ENCODE measurements at places on chromosomes 6 and 20.

- no peak for DNase-seq
Measured at GRCh38 chr20:2217857-2218539, 77.8 kb upstream of the TGM3 start.

- no peak for DNase-seq
Measured at GRCh38 chr6:137261761-137262160, 42.6 kb upstream of the IFNGR1 start.

- no peak for DNase-seq
Measured at GRCh38 chr20:9591080-9591479, 76.7 kb downstream of the LAMP5 start.

DNA sequence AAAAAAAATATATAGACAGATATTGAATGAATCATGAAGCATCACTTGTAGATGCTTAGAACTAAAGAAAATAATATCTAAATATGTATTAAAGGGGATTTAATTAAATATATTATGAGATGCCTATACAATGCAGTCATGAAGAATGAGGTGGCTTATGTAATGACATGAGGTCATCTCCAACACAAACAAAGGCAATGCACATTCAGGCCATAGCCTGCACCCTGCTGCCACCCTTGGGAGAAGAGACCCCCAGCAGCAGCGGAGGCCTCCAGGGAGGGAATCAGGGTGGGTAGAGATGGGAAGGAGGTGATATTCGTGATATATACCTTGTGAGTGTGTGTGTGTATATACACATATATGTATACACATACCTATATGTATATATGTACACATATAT lies 26.4 kb upstream of the SSTR4 start:
- no peak for DNase-seq

DNA sequence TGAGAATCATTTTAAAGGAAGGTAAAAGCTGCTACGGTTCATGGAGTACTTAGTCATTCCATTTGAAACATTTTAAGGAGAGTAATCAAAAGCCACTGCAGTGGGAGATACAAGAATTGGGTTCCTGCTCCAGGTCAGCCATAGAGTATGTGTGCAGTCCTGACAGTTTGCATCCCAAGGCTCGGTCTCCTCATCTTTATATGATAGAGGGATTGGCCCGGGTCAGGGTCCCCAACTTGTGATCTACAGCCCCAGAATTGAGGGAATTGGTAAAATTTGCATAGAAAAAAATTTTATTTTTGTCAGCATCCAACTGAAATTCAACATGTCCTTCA lies 147.4 kb upstream of the PRND start:
- no peak for DNase-seq

DNA sequence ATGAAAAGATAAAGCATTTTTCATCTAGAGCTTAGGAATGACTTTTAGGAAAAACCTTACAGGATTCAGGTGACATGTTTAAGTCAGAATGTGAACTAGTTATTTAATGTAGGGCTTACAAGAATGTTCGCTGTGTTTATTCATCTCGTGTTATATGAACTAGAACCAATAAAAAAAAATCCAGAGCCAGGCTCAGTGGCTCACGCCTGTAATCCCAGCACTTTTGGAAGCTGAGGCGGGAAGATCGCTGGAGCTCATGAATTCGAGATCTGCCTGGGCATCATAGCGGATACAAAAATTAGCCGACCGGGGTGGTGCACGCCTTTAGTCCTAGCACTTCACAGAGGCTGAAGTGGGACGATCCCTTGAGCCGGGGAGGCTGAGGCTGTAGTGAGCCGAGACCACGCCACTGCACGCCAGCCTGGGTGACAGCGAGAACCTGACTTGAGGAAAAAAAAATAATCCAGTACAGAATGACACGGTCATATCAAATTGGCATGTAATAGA lies 46.3 kb downstream of the OR2B2 start:
- DNase-seq: no peak

GRCh38 chr20:62425281-62426058 lies 1.9 kb downstream of the RBBP8NL start:
- DNase-seq: no peak

DNA sequence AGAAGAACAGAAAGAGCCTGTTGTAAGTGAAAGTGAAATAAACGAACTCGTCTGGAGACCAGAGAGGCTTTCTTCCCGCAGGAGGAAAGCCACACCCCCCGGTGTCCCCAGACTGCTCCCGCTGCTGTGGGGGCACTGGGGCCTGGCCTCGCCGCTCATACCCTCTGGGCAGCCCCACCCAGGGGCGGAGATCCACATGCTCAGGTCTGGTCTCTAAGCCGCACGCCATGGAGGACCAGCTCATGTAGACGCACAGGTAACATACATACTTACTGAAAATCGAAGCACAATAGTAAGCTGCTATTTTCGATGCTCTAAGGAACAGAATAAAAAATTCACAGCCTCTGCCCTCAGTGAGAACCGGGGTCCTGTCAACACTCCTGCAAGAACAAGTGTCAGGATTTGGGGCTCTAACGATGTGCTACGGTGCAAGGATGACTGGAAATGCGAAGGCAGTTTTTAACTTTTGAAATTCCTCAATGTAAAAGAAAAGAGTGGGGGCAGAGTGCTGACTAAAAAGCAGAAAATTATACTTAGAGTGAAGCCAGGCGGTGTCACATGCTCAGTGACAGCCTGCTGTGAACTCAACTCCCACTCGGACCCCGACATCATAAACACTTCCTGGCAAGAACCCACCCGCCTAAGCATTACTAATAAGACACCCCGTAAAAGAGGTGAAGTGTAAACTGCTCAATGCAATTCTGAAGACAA lies 110.5 kb downstream of the IRF4 start:
- no peak for DNase-seq

DNA sequence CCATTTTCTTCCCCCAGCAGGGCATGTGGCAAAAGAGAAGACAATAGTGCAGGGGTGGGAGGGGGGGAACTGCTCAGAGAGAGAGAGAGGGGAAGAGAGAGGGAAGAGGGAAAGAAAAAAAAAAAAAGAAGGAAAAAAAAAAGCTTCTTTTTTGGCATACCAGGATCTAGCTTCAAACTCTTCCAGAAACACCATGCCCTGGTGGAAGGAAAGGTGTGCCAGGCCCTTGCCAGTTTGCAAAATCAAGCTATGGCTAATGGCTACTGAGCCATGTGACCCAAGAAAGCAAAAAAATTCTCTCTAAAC lies 326 bp downstream of the ZMYND8 start:
- no peak for DNase-seq

- DNase-seq: no peak
Measured at GRCh38 chr6:2179950-2180349, 65.5 kb downstream of the GMDS start.

- no peak for DNase-seq
Measured at GRCh38 chr20:48295966-48296421, 510.7 kb upstream of the SULF2 start.

Measured in T47D (cell line).